ENCODE measurements at places on chromosomes 1 and 21.

DNA sequence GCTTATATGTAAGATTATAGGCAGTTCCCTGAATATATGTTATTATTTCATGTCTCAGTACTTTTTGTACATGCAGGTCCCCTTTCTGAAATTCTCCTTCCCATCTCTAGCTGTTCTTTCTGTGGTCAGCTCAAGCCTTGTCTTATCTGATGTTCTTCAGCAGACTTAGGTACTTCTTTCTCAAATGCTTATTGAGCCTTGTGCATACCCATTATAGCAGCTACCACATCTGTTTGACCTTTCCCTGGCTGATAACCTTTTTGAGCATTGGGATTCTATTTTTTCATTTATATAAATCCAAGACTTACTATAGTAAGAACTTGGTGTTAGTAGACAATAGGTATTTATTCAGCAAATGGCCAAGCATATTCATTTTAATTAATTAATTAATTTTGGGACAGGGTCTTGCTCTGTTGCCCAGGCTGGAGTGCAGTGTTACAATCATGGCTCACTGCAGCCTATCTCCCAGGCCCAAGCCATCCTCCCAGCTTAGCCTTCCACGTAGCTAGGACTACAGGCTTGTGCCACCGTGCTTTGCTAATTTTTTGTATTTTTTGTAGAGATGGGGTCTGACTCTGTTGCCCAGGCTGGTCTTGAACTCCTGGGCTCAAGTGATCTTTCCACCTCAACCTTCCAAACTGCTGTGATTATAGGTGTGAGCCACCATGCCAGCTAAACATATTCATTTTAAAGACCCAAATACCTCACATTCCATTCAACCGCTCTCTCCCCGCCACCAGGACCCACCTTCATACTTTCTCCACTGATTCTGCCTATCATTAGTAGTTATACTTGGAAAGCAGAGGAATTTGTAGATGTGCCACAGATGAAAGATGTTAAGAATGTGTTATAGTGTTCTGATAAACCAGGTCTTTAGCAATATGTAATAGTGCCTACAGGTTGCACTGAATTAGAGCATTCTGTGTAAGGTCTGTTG, 16.7 kb downstream of the TIPRL start:
- no peak for DNase-seq

GRCh38 chr1:218348628-218349071, 3.5 kb downstream of the TGFB2 start:
- DNase-seq: no peak

DNA sequence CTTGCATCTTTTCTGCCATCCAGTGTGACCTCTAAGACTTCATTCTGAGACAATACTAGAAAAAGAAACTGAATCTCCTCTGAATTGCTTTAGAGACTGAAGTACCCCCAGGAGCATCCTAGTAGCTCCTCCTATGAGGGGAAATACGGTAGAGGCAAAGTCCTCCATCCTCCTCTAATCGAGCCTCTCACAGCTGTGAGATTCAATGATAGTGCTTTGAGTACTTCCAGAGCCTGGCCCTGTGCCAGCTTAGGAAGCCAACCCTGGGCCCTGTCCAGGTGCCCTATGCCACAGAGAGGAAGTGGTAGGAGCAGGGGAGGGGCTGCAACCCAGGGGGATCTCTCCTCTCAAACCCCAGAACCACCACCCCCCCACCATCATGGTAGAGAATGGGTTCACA, 10.7 kb downstream of the RORC start:
- DNase-seq: no peak

GRCh38 chr1:44785029-44785380, 3.0 kb downstream of the BEST4 start:
- no peak for DNase-seq

GRCh38 chr1:119647228-119647733, 785 bp downstream of the ZNF697 start:
- no peak for DNase-seq

DNA sequence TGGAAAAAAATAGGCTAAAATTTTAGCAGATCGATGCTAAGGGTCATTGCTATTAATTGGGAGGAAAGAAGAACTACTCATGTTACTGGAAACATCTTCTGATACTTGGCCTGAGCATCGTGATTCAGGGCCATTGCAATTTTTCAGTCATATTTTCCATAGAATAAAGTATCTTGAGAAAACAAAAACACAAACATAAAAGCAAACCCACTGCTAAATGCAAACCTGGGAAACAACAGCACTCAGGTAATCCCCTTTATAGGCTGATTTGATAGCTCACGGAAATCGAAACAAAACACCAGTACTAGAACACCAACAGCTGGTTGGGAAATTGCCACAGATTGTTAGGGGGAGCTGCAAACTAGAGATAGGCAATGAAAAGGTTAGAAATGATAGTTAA, 172.9 kb upstream of the ESRRG start:
- DNase-seq: no peak

- DNase-seq: no peak
These were observed 26.4 kb downstream of the PIK3C2B start for GRCh38 chr1:204468206-204468605.

- DNase-seq: no peak
These were observed 11.9 kb downstream of the TRAF3IP3 start for GRCh38 chr1:209767706-209768105.

DNA sequence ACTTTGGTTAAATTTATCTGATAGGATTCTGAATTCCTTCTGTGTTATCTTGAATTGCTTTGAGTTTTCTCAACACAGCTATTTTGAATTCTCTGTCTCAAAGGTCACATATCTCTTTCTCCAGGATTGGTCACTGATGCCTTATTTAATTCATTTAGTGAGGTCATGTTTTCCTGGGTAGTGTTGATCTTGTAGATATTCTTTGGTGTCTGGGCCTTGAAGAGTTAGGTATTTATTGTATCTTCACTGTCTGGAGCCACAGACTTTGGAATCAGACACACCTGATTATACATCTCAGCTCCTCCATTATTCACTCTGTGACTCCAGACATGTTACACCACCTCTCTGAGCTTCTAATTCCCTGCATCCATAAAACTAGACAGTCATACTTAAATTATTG, 34.2 kb upstream of the ETS2 start:
- no peak for DNase-seq

GRCh38 chr1:84675106-84675505, 15.2 kb downstream of the SSX2IP start:
- no peak for DNase-seq

DNA sequence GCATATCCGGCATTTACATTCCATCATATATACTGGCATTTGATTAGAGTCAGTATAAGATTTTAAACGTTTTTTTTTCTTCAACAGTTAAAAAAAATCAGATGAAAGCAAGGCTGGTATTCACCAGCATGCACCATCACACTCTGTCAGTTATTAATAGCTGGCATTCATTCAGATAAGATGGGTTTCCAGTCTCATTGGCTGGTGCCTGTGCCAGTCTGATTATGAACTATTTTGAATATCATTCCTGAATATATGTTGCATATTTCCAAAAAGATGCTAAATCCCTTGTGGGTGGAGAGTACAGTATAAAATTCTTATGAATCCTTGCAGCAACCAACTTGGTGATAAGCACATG, 211.7 kb downstream of the GPATCH2 start:
- no peak for DNase-seq

DNA sequence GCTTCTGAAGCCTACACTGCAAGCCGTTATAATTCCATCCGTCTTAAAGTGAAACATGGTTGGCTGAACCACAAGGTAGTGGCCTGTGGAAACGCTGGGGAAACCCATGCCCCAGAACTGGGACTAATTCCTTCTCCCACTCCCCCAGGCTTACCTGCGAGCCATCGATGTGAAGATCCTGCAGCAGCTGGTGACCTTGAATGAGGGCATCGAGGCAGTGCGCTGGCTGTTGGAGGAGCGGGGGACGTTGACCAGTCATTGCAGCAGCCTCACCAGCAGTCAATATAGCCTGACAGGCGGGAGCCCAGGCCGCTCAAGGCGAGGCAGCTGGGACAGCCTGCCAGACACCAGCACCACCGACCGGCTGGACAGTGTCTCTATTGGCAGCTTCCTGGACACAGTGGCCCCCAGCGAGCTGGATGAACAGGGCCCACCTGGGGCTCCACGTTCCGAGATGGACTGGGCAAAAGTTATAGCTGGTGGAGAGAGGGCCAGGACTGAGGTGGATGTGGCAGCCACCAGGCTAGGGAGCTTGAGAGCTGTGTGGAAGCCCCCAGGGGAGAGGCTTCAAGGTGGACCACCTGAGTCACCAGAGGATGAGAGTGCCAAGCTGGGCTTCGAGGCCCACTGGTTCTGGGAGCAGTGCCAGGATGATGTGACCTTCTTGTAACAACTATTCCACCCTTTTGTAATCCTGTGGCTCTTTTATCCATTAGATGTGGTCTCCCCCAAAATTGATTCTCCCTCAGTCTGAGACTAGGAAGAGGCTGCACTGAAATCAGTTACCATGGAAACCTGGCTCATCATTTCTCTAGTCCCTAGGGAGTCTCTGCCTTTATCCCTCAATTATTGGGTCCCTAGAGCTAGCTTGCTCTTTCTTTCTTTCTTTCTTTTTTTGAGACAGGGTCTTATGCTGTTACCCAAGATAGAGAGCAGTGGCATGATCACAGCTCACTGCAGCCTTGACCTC, 16.7 kb downstream of the LURAP1 start:
- no peak for DNase-seq

DNA sequence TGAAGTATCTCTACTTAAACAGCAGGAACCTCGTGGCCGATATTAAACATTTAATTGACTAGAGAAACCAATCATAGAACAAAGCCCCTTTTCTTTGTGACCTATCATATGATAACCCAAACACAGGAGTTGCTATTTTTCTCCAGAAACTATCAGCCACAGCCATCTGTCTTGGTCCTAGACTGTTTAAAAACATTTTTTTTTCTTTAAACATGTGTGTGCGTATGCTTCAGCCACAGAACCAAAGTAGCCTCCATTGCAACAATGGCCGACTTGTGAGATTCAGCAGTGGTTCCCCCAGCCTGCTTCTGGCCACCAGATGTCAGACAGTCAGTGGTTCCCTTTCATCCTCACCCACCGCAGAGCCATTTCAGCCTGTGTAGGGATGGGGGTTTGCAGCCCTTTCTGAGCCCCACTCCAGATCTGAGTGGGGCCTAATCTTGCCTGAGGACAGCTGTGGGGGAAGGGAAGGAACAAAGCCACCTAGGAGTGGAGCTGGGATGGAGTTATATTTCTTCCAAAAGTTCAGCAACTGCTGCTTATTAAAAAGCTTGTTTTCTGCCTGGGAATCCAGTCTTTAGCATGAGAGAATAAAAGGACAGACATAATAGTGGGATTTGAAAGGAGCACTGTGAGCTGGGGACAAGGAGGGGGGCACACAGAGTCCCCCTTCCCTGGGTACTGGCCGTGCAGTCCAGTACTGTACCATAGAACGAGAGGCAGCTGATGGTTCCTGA, 11.7 kb upstream of the IGSF3 start:
- no peak for DNase-seq

DNA sequence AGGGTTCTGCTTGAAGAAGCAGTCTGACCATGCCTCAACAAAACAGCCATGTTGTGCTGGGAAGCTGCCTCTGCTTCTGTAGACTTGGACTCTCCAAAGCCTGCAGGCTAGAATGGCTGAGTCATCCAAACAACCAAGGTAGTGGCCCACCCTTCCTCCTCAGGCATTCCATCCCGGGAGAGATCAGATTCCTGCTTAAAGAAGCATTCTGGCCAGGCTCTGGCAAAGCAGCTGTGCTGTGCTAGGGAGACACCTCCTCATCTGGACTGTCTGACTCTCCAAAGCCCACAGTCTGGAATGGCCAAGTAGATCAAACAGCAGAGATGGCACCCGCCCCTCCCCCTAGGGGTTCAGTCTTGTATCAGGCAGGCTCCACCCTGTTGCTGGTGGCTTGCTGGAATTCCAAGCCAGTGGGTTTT, 38.3 kb upstream of the F3 start:
- DNase-seq: peak; percentile 81

DNA sequence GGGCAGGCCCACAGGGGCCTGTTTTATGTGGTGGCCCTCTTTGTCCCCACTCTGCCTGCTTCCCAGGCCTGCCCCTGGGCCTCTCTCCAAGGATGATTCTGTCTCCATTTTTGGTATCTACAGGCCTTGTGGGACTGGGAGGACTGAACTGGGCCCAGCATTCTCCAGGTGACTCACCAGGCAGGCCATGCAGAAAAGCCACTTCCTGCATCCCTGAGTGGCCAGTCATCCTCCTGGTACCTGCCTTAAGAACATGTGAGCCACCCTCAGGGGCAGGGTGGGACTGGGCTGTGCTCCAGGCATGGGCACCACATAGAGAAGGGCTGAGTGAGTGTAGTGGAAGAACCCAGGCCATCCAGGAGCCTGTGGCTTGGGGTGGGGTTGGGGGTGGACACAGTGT, 20.0 kb upstream of the BCAR3 start:
- peak; percentile 92 for DNase-seq

- DNase-seq: no peak
These were observed 70.6 kb downstream of the FNBP1L start for GRCh38 chr1:93518516-93518915.

- no peak for DNase-seq
These were observed 27.5 kb upstream of the SLAMF6 start for GRCh38 chr1:160550572-160551034.

DNA sequence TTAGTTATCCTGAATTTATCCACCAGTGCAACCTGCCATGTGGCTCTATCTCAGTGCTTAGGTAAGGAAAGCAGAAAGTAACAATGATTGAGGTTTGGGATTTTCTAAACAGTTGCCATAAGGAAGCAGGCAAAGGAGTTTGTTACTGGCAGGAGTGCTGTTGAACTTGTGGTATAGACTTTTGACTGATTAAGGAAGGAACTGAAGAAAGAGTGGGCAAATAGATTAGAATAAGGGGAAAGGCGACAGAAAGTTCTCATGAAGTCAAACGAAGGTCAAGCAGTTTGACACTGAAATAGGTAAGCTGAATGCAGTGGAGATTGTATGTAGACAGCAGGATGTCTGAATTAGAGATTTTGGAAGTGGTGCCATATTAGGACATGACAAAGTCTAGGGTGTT, 24.2 kb upstream of the CR2 start:
- DNase-seq: no peak

GRCh38 chr21:21605521-21605920, 607.3 kb downstream of the NCAM2 start:
- no peak for DNase-seq

GRCh38 chr1:12159816-12160215, 7.0 kb upstream of the TNFRSF1B start:
- no peak for DNase-seq

- DNase-seq: no peak
These were observed 6.7 kb downstream of the LMO4 start for GRCh38 chr1:87335175-87335884.

GRCh38 chr21:26032263-26032662, 138.3 kb downstream of the APP start:
- no peak for DNase-seq

DNA sequence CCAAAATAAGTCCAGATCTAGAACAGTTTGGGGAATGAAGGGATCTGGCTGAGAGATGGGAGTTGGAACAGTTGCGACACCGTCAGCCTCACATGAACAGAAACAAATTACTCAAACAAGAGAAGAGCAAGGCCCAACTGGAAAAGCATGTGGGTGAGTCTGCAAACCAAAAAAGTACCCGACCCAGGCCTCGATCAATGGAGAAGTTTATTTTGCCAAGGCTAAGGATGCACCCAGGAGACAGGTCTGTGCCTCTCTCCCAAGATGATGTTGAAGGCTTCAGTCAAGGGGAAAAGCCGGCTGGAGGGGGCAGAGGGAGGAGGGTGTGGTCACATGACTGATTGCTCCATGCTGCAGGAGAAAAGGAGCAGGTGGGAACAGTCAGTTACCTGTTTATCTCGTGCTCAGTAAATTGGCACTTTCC, 42.3 kb downstream of the KRTAP10-1 start:
- no peak for DNase-seq

- DNase-seq: no peak
These were observed 10.1 kb downstream of the TRAF5 start for GRCh38 chr1:211336775-211337174.

GRCh38 chr1:60502506-60502905, 428.9 kb upstream of the C1orf87 start:
- no peak for DNase-seq

All from HTR-8/SVneo (cell line).